ENCODE measurements at places on chromosomes 5 and 9.

GRCh38 chr9:117858561-117858960, 154.4 kb downstream of the TLR4 start:
- no peak for DNase-seq

DNA sequence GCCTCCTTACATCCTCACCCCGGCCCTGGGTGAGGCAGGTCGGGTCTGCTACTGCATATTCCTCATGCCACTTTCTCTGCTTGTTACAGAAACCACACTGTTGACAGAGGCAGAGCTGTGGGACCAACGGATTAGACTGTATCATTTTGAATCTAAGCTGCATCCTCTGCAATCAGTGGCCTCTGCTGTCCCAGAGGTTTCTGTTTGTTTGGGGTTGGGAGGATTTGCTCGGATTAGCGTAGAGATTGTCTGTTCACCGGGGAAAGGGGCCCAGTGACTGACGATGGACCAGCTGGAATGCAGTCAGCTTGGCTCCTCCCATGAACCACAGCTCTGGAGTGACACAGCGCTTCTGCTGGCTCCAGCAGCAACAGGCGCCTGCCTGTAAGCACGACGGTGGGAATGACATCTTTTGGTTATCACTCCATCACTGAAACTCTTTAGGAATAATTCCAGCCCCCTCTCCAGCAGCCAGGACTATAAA, 37.3 kb upstream of the ADRA1B start:
- no peak for DNase-seq

- DNase-seq: no peak
Measured at GRCh38 chr5:132821791-132822190, 8.7 kb downstream of the SHROOM1 start.

DNA sequence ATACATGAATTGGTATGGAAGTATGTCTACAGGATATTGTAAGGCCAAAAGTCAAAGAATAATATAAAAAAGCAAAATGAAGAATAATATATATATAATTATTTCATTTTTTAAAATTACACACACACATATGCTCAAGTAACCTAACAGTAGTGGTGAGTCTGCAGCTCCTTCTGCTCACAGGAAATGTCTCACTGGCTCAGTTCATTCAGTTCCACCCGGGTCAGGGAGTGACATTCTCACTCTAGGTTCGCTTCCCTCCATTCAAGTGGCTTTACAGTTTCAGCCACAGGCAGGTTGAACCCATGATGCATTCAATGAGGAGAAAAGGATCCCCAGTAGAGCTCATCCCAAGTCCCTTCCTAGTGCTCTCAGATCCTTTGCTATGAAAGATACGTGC, 90.8 kb downstream of the SUSD1 start:
- DNase-seq: no peak

GRCh38 chr9:16918920-16919319, 48.5 kb upstream of the BNC2 start:
- DNase-seq: no peak

DNA sequence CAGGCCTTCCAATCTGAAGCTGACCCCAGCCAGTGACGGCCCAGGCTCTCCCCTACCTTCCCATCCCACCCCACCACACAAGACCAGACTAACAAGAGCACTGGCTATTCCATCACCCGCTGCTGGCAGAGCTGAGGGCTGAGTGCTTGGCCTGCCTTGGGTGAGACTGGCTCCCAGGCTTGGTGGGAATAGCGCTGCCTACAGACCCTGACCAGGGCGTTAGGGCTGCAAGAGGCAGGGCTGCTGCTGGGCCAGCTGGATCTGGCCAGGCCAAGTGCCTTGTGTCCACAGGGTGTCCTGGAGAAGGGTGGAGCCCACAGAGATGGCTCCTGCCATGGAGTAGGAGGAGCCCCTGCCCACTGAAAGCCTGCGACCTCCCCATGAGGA, 31.6 kb upstream of the ANGPTL2 start:
- no peak for DNase-seq

GRCh38 chr5:124797665-124798087, 51.2 kb upstream of the ZNF608 start:
- no peak for DNase-seq

DNA sequence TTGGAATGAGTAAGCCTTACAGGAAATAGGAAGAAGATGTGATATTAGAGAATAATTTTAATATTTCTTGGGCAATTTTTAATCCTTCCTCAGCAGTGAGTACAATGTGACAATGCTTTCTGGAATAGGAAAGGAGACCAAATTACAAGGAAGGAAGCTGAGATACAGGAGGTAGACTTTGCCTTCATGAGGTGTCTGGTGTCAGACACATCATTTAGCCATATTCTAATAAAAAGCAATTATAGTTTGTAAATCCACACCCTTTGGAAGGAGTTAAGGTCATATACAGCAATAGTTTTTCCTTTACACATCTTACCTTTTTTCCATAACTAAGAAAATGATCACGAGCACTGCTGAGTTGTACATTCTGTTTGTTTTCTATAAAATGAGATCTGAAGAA, 390.4 kb downstream of the SH3GL2 start:
- DNase-seq: no peak

DNA sequence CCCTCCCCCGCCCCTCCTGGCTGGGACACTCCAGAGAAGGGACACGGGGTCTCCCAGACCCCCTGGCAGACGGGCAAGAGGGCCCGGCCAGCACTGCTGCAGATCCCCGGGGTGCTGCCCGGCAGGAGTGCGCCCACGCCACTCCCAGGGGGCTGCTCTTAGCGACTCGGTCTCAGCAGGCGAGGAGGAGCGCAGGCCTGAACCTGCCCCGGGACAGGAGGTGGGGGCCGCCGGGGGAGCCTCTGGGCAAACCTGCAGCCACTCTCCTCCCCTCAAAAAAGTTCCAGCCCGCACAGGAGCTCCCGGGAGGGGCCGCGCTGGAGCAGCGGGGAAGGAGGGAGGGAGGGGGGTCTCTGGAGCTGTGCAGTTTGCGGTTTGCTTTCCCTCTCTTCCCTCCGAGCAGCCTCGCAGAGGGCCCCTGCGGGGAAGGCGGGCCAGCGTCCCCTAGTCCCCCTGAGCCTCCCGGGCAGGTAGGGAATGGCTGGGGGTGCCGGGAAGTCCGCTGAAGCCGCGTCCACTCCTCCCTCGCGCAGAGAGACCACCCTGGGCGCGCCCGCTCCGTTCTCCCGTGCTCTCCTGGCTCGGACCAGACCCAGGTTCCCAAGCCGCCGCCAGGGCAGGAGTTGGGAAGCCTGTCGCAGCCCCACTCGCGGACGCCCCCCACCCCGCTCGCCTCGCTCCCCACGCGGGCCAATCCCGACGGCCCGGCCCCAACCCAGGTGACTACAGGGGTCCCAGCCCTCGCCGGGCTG, 44.2 kb downstream of the NACC2 start:
- no peak for DNase-seq

GRCh38 chr9:134861595-134862334, 18.8 kb upstream of the FCN2 start:
- DNase-seq: no peak

- DNase-seq: no peak
Measured at GRCh38 chr9:131235480-131235851, 40.8 kb downstream of the FAM78A start.

DNA sequence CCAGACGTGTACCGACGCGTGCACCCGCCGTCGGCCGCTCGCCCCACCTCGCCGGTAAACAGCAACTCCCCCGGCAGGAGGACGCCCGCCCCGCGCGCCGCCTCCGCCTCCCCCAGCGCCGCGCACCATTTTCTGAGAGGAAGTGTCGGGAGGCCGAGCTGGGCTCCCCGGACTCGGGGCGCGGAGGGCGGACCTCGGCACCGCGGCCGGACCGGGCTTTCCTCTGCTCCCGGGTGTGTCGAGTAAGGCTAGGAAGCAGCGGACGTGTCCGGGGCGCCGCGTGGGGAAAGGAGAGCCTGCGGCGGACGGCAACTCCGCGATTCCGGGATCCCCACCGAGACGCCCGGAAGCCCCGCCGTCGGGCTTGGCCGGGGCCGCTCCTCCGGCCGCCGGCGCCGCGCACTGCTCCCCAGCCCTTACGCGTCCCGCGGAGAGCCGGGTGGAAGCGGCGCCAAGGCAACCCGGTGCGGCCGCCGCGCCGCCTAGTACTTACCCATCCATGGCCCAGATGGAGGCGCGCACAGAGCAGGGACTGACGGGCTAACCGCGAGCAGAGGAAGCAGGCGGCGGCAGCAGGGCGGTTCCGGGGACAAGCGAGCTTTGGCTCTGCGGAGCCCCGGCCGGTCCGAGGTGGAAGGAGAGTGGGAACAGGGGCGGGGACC, at the start of gene PTBP3:
TSS of gene PTBP3 (minus strand) at position 643 of the 662 bp plus-strand sequence. CDS start 35,754 bp downstream, outside the sequence.
- peak; percentile 73 for DNase-seq

DNA sequence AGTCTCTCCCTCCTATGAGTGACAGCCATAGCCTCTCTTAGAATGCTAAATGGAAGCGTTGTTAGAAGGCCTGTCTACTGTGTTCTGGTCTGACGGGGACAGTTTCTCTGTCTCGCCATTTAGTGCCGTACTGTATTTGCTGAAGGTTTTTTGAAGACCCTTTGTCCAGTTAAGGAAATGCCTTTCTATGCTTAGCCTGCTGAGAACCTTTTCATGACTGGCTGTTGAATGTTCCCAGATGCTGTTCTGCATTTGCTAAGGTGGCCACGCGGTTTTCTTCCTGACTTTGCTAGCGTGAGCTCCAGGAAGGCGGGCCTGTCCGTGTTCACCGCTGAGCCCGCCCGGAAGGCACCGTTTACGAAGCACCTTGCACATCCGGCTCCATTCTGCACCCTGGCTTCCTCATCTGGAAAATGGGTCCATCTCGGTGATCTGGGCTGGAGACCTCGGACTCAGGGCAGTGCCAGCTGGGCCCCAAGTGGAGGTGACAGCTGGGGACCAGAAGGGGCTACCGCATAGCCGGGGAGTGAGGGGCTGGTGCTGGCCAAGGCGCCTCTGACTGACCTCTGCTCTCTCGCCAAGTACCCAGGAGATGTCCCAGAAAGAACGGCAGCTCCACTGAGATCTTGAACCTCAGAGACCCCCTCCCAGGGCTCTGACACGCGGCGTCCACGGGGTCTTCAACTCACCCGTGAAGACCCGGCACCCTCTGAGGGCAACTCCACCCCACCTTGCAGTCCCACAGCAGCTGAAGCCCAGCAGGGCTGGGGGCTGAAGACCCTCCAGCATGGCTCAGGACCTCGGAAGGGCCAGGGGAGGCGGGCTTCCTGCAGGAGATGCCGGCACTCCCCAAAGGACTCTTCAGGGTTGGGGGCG, 52.5 kb upstream of the NKD2 start:
- no peak for DNase-seq

GRCh38 chr5:111776913-111777781, 20.2 kb upstream of the NREP start:
- no peak for DNase-seq

GRCh38 chr5:2201011-2201410, 318.3 kb upstream of the IRX4 start:
- no peak for DNase-seq

Measured in activated T-helper 9 cell treated with anti-CD3 and anti-CD28 coated beads, Interleukin-2, amount 50 U/mL, for 16 hours (primary cell).